ENCODE measurements at places on chromosomes 3 and 15. TPM values are rescaled to one million over a fixed set of nuclear protein-coding genes. Genes with fewer than 3 reads are reported as not detected.

Gene TMEM43
- 48.5 TPM for total RNA-seq

Gene THSD4
- total RNA-seq = 127 TPM

Gene LMAN1L
- 0.11 TPM for total RNA-seq

Gene CCK
- total RNA-seq = 17.5 TPM

Gene RNF168
- 19.4 TPM for total RNA-seq

Gene ARNT2
- 130 TPM for total RNA-seq

Gene LRTM1
- not detected for total RNA-seq

Gene PLSCR2
- 0.22 TPM for total RNA-seq

Gene NR1I2
- 0.69 TPM for total RNA-seq

Gene SHC4
- 30.8 TPM for total RNA-seq

Gene RPLP1
- 43.6 TPM for total RNA-seq

Gene TTLL13
- total RNA-seq = 0.28 TPM

Gene CLDN11
- total RNA-seq = 328 TPM

Gene GRAMD1C
- 10.5 TPM for total RNA-seq

Gene EPHA3
- 44.6 TPM for total RNA-seq

DNA sequence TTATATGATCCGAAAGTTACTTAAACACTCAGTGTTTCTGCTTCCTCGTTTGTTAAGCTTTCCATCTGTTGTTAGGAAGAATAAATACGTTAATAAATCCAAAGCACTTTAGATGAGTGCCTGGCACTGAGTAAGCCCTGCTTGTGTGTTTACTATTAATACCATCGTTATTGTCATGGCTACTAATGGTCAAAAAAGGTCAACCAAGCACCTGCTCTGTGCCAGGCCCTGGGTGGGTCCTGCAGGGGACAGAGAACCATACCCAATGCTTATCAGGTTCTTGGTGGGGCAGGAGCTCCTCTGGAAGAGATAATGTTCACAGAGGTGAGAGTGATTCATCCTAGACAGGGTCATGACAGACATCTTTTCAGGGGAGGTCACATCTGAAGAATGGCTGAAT lies 39.9 kb downstream of the GALNT15 start:
- DNase-seq = no peak

DNA sequence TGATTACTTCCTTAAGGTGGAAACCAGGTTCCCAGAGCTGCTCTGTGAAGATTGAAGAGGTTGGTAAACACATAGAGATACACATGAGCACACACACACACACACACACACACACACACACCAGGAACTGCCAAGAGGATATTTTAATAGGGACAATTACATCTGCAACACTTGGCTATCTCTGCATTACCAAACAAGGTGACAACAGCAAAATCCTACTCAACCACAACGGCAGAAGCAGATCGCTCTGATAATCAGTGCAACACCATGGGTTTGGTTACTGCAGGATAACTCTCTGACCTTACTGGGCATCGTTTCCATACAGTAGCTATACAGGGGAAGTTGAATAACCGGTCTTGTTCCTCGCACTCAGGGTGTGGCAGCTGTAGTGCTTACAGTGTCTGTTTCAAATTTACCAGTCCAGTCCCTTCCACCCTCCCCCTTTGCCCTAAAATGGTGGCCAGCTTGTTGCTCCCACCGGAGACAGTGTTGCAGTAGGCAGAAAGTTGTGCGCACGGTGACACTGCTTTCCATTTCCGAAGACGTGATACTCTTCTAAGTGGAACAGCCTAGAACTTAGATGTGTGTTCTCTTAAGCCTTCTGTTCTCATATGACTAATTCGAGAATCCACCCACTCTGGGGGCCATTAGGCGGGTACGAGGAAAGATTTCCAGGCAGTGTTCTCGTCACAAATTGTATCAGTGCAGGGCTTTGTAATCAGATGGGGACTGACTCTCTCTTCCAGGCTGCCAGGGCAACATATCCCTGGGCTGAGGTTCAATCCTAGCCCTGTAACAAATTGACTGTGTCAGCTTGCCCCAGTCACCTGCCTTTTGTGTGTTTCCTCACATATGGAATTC lies 176.2 kb downstream of the P3H2 start:
- DNase-seq = no peak

DNA sequence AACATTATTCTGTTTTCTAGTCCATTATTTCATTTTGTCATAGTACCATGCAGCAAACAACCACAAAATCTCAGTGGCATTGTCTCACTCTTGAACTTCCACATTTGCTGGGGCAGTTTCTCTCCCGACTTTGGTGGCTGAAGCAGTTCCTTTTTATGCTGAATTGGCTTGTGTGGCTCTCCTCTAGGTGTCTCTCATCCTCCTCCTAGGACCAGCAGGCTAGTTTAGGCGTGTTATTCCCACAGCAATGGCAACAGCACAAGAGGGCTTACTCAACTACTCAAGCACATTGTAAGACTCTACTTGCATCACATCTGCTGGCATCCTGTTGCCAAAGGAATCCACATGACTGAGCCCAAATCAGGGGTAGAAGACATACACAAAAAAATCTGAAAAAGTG lies 201.8 kb upstream of the KCNH8 start:
- no peak for DNase-seq

DNA sequence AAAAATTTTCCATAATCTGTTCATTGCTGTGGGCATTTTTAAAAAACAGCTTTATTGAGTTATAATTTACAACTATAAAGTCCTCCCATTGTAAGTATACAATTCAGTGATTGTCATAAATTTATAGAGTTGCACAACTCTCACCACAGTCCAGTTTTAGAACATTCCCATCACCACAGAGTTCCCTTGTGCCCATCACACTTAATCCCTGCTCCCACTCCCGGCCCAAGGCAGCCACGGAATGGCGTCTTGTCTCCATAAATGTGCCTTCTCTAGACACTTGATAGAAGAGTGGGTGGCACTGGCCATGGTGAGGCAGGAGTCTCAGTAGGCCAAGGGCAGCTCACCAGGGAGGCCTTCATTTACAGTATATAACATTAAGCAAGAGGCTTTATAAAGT lies 6.3 kb downstream of the TSEN2 start:
- DNase-seq = no peak

DNA sequence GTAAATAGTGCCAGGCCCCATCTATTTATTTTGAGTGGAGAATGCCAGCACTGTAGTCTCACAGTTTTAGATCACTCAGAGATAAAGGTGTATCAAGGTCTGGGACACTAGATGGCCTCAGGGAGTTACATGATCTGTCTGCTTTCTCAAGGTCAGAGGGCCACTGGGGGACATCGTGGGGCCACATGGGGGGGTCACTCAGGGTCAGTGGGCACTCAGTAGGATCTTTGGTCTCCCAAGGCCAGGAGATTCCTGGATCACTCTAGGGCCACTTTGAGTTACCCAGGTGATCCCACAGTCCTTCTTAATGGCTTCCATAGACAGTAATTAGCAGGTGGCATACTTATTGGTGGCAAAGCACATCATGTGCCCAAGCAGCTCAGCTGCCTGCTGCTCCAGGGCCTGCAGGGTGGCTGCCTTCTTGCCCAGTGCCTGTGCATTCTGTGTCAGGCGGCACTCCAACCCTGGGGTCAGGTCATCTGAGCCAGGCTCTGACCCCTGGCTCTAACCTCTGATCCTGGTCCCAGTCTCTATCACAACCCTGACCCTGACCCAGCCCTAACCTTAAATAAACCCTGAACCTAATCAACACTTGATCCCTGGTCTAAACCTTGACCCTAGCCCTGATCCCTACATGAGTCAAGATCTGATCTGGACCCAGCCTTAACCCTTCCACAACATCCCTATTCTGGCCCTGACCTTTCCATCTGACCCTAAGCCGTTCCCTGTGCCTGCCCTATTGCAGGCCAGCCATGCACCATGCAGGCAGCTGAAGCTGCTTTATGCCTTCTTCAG lies 1.8 kb upstream of the LAMB2 start:
- no peak for DNase-seq

- DNase-seq = no peak
Observed at GRCh38 chr15:52445954-52446353, 82.7 kb downstream of the MYO5A start.

GRCh38 chr3:185342459-185343174 lies 20.3 kb upstream of the MAP3K13 start:
- DNase-seq = no peak

DNA sequence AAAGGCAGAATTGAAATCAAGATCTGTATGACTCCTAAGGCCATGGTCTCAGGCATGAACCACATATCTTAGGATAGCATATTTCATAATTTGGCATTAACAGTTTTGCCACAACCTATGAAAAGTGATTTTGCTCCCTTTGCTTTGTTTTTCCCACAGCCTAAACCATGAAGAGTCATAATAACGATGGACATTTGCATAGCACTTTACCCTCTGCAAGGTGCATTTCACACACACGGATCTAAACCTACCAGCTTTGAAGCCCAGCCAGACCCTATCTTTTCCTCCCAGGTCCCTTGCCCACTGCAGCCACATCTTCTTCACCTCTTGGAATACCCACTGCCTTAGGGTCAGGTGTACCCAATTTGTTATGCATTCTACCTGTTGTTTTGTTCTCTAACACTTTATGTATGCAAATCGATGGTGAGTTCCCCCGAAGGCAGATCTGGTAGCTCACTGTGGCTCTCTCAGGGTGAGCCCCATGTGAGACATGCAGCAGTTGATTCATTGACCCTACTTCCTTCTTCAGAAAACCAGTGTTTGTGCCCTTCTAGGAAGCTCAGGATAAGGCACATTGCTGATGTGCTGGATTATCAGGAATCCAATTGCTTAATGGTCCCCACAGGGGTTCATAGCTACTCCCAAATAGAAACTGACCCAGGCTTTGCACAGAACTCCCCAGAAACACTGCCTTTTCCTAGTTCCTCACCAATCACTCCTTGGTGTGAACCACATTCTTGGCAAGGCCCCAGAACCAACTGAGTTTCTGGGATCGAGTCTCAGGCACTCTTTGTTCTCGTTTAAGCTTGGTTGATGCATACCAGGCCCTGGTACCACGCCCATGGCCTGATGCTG lies 8.7 kb downstream of the ARHGAP31 start:
- no peak for DNase-seq

GRCh38 chr15:67170143-67170925 lies 84.1 kb downstream of the AAGAB start:
- no peak for DNase-seq

DNA sequence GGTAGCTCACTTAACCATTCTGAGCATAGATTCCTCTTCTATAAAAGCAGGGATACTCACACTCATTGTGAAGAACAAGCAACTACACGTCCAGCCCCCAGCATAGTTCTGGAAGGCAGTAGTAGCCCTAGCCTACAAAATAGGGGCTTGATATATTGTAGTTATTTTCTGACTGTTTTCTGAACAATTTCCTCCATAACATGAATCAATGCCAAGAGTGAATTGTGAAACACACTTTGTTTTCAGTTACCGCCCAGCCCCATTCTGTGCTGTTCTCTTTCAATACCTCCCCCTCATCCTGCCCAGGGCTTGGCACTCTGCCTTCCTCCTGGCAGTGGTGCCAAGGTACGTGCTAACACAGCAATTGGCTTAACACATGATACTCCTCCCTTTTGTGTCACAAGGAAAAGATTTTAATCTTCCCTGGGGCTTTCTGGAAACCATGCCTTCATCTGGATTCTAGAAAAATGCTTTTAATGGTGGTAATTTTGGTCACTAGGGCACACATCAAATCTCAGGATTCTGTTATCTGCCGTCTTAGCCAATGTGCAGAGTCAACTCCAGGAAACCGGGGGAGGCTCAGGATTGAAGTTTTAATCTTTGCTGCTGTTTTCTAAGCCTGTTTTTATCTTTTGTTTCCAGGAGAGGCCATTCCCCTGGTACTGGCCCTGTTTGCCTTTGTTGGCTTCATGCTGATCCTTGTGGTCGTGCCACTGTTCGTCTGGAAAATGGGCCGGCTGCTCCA lies 37.2 kb downstream of the IL20RB start:
- DNase-seq = peak; percentile 43

- no peak for DNase-seq
Observed at GRCh38 chr15:94910166-94910565, 678.8 kb downstream of the MCTP2 start.

Measured in spinal cord (tissue), 10 donors.